DMS53 (cell line): ENCODE measurements at places on chromosomes 2 and 18.

DNA sequence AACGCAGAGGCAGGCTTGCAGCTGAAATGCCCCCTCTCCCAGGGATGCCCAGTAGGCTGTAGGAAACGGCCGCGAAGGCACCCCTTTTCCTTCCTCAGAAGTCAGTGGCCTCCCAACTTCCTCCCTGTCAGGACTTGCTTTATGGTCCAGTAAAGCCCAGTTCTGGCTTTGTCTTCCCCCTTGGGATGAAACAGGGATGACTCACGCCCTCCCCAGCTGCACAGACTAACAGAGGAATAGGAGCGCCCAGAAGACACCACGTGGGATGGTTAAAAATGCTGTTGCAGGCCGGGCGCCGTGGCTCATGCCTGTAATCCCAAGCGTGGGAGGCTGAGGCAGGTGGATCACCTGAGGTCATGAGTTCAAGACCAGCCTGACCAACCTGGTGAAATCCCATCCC is 6.9 kb downstream of the CREG2 start:
- no peak for DNase-seq

DNA sequence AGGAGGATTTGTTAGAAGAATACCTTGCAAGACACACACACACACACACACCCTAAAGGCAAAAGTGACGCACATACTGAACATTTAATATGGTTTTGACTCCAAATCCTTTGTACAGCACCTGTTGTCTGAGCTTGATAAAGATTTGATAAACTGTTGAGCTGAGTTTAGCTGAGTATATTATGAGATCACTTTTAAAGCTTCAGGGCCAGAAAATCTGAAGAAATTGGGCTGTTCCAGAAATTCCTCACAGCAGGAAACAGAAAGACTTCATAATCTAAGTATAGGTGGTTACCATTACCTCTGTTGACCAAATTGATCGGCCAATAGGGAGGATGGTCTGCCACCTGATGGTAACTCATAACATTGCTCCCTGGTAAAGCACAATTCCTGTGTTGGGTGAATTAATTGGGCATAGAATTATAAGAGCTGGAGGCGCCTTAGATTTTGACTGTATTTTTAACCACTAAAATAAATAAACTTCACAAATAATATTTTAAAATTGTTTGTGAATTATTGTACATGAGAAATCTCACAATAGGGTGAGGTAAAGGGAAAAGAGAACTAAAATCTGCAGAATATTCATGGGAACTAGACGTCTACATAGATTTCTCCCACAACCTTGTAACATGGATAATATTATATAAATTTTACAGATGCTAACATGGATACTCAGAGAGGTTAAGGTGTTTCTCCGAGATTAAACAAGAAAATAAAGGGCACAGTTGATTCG is 21.8 kb upstream of the RPIA start:
- DNase-seq = peak; percentile 88

- peak; percentile 47 for DNase-seq
Observed at GRCh38 chr18:48028696-48029095, 98.2 kb upstream of the SMAD2 start.

GRCh38 chr2:38035968-38036367 is 40.0 kb downstream of the CYP1B1 start:
- no peak for DNase-seq

- no peak for DNase-seq
Observed at GRCh38 chr18:3029215-3029952, 16.4 kb upstream of the LPIN2 start.
